H1 (cell line): ENCODE measurements at places on chromosomes 3 and 15. TPM values are rescaled to one million over a fixed set of nuclear protein-coding genes. Genes with fewer than 3 reads are reported as not detected.

- no peaks in the 10 kb centered on the region for H3K36me3 ChIP-seq
- H3K27me3 ChIP-seq = no peaks in the 10 kb centered on the region
- no peak for DNase-seq
- H3K4me3 ChIP-seq = no peak overlapping the region
- H3K4me1 ChIP-seq = 0 out of 2 replicates have a peak, but pooled peaks cover 3% of the 10 kb centered on the region
- no peak overlapping the region for H3K27ac ChIP-seq
Observed at GRCh38 chr3:177944228-177944661, 592.0 kb upstream of the KCNMB2 start.

DNA sequence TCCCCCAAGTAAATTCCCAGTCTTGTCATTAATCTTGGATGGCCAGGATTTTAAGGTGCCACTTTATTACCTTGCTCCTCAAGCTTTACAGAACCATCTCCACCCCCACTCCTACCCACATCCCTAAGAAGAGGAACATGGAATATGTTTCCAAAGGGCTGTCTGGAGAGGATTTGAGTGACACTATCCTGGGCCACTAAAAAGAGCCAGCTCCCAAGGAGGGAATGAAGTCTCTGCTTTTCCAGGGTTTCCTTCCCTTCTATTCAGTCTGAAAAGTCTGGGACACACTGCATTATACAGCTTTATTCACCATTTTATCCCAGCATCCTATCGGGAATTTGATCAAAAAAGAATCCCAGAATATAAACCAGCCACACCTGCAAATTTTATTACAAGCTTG lies 35.6 kb upstream of the MECOM start:
- no peak overlapping the region for H3K27ac ChIP-seq
- H3K4me1 ChIP-seq = no peaks in the 10 kb centered on the region

GRCh38 chr15:42285034-42285433 lies 11.8 kb upstream of the TMEM87A start:
- H3K4me1 ChIP-seq = no peaks in the 10 kb centered on the region
- H3K36me3 ChIP-seq = peaks cover 3% of the 10 kb centered on the region; the same call in 1 of the 2 replicates
- H3K27ac ChIP-seq = no peak overlapping the region

The CCDC39 gene
- polyA plus RNA-seq = 0.12 and 0.24 TPM in 2 replicates

DNA sequence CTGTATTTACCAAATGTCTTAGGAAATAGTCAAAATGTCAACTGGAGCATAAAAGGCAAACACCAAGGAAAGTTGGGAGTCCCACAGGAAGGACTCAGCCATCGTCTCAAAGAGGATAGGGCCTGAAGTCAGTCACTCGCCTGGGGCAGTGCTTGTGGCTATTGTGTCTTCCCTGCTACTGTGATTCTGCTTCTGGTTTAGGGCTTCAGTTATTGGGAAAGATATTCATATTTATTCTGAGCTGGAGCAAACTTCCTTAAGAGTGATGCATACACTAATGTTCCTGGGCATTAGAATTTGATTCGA lies 118.1 kb downstream of the EDEM1 start:
- no peak overlapping the region for H3K4me3 ChIP-seq
- no peaks in the 10 kb centered on the region for H3K27me3 ChIP-seq
- no peak for DNase-seq
- no peak overlapping the region for H3K27ac ChIP-seq
